ENCODE measurements at places on chromosomes 2 and 18.

DNA sequence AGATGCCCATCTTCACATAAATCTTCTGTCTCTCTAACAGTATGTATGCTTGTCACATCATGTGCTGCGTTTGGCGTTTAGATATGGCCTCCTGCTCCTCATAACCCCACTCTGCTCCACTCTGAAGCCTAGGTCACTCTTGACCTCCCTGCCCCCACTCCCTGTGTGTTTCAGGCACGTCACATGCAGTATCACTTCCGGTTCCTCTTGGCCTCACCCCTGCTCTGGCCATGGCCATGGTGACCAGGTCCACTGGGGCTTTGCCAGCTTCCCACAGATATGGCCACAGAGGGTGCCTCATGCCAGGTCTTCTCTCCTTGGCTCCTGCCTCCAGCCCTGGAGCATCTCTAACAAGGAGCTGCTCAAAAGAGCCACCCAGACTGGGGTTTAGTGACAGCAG is 160.0 kb downstream of the RNF152 start:
- peak; percentile 84 for DNase-seq

DNA sequence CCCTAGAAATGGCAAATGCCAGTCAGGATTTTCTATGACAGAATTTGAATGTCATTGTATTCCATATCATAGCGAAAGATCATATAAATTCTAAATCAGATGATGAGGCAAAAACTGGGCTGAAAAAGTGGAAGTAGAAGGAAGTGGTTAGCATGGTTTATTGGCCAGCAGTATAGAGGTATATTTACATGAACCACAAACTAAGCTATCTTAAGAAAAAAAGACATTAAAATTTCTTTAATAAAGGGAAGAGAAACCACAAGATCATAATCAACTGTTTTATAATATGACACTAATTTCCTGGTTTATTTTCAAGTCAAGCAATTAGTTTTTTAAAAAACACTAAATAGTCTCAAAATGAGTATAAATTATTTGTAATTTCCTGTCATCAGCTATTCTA is 123.2 kb upstream of the LRP1B start:
- DNase-seq: no peak

DNA sequence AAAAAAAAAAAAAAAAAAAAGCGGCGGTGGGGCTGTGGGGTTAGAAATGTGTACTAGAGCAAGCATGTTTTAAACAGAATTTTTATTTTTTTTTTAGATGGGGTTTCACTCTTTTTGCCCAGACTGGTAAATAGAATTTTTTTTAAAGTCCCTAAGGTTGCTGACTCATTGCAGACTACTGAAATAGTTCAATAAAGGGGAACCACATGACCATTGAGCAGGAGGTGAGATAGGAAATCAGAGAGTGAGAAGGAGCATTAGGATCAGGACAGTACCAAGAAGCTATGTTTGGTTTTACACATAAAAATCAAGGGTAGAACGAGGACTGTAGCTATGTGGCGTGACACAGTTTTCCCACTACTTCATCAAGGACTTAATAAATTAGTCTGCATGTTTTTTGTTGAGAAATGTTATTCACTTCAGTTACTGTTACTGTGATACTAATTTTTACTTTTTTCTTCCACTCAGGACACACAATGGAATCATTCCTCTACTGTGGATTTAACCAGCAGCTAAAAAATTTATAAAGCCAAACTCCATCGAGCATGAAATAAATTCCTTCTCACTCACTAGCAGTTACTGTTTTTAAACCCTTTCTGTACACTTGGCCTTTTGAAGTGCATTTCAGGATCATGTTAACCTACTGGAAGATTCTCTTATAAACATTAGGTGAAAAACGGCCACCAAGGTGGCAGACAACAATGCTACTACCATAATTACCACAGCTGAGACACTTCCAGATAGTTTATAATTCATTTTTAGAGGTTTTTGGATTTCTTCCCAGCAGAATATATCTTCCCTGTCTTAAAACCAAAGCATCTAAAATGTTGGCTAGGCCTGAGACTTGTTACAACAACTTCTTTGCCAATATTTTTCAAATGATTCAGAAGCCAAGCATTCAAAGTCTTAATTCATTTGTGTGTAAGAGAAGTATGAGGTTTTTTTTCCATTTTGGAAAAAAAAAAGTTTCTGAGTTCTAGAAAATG is 33.2 kb downstream of the LAMA1 start:
- no peak for DNase-seq

- DNase-seq: peak; percentile 66
Measured at GRCh38 chr2:20173064-20173463, 51.9 kb downstream of the SDC1 start.

GRCh38 chr18:55149994-55150393 is 190.7 kb upstream of the CCDC68 start:
- DNase-seq: no peak

GRCh38 chr2:96550787-96551604 is 14.4 kb downstream of the ARID5A start:
- peak; percentile 83 for DNase-seq

DNA sequence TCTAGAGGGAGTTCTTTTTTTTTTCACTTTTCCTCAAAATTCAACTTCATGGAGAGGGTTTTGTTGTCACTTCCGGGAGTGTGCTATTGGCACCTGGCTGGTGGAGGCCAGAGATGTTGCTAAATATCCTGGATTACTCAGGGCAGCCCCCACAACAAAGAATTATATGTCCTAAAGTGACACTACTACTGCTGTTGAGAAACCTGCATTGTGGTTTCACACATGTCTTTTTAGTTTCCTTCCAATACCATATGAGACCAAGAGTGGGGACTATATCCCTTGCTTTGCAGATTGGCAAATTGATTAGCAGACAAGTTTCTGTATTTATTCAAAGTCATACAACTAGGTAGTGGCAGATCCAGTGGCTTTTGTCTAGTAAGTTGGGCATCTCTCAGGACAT is 826.8 kb downstream of the TRIB2 start:
- DNase-seq: no peak

- DNase-seq: no peak
Measured at GRCh38 chr2:228945710-228946109, 325.4 kb downstream of the PID1 start.

DNA sequence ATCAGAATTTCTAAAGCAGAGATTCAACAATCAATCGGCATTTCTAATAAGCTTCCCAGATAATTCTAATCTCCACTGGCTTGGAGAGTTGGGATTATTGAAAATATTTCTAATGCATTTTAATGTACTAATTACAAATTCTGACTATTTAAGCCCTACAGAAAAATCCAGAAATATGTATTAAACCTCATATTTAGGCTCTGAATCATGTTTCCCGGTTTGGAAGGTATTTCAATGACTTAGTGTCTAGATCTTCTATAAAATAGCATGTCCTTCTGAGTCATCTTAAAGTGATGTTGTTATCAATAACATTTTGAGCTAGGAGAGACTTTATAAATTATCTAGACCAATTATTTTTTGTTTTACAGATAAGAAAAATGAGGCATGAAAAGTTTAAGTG is 258.8 kb upstream of the NRXN1 start:
- no peak for DNase-seq

All from left lobe of liver (tissue), 2 donors.